Hematopoietic multipotent progenitor cell treated with erythropoietin and hydrocortisone succinate and interleukin-3 and kit ligand, for 4 days (in vitro differentiated cells): ENCODE measurements at places on chromosomes 1 and 21.

GRCh38 chr1:42924851-42925760 is 33.6 kb downstream of the SLC2A1 start:
- peak; percentile 93 for DNase-seq

- DNase-seq: no peak
Measured at GRCh38 chr1:179814546-179814838, 63.1 kb downstream of the TOR1AIP2 start.

DNA sequence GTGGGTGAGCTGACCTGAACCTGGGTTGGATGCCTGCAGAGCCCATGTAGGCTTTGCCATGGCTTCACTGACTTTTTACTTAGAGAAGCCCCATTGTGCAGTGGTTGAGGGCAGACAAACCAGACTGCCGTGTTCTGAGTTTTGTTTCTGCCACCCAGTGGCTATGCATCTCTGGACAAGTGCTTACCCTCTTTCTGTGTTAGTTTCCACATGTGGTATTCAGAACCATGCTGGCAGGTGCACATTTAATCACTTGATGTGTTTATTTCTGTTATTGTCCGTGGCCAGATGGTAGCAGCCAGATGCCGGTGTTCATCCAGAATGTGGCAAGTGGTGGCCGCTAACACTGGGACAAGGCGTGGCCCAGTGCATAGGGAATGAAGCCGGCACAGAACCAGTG is 10.3 kb upstream of the PTPN7 start:
- DNase-seq: peak; percentile 42

- DNase-seq: no peak
Measured at GRCh38 chr1:74512170-74512915, at the start of gene LRRC53. TSS of gene LRRC53 (minus strand) at chr1:74512611. CDS start at chr1:74483349, 29,262 bp downstream.

DNA sequence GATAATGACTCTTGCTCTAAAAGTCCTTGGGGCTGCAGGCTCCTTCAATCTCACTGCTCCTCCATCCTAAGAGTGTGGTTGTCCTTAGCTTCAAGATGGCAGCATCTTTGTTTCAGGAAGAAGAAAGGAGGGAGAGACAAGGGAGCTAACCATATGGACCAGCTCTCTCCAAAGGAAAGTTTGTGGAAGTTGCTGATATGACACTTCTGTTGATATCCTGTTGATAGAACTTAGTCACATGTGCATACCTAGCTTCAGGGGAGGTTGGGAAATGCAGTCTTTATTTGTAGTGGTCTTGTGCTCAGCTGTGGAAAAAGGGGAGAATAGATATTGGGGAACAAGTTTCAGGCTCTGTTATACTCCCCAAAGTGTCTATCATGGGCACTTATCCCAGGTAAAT is 186.9 kb downstream of the GIPC2 start:
- DNase-seq: no peak

- DNase-seq: no peak
Measured at GRCh38 chr1:18750600-18750999, 108.9 kb downstream of the TAS1R2 start.

- DNase-seq: peak; percentile 90
Measured at GRCh38 chr1:26833432-26834405, 7.2 kb downstream of the ZDHHC18 start.
